Left ventricle myocardium inferior (tissue), 1 donor: ENCODE measurements at places on chromosomes 7 and 10.
A peak's percentile ranks its signal among the peaks of the same experiment; 100 is the strongest.

- no peak for DNase-seq
Measured at GRCh38 chr10:116974456-116975005, 30.5 kb downstream of the SHTN1 start.

GRCh38 chr10:106525835-106526234 is 638.7 kb downstream of the SORCS1 start:
- DNase-seq: no peak

- DNase-seq: peak; percentile 26
Measured at GRCh38 chr7:144835155-144835611, 670 bp downstream of the TPK1 start.

DNA sequence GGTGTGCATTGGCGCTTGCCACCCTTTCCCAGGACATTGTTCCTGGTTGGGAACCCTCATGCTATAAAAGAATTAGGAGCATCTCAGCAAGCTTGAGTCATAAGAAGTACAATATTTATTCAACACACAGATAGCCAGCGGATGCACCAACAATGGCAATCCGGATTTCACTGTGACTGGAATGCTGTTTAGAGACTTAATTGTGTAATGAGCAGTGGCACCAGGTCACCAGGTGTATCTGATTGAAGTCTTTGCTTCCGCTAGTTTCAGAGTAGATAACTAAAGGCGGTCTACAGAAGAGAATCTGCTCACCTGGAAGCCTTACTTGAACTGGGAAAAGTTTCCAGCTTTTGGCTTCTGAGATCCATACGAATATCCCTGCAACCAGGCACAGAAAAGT is 772.3 kb upstream of the GHITM start:
- DNase-seq: no peak

DNA sequence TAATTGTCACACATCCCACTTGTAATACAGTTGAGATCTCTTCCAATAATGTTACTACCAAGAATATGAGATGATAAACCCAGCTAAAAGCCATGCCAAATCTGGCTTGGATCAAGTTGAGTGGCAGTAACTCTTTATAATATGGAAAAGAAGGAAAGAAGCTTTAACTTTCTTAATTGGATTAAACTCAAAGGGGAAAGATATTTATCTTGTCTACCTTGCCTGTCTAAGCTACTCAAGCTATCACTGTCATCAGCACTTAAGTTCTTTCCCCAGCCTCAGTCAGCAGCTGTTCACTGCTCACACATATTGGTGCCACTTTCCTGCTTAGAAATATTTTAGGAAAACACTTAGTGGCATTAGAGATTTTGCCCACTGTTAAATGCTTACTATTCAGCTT is 350.7 kb downstream of the IPMK start:
- DNase-seq: no peak

DNA sequence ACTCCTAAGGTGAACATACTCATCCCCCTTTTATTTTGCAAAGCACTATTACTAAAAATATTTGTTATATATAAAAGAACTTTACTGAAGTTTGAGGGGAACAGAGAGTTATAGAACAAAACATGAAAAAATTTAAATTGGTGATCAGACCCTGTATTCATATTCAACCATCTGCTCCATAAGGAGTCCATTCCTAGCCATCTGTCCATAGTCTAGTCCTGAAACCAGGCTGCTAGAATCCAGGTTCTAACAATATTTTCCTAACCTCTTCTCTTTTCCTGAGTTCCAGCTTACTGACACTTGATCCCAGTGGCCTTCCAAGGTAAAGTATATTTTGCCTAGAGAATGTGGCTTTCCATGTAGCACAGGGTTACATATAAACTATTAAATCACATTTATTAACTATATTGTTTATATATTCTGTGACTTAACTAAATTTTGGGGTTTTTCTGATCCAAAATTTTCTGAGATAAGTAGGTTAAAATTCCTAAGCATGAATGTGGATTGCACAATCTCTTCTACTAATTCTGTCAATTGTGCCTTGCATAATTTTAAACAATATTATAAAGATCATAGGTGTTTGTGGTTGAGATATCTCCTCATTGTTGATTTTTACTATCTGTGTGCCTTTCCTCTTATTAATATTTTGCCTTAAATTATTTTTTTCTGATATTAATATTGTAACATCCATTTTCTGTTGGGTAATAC is 137.6 kb upstream of the MAGI2 start:
- no peak for DNase-seq

DNA sequence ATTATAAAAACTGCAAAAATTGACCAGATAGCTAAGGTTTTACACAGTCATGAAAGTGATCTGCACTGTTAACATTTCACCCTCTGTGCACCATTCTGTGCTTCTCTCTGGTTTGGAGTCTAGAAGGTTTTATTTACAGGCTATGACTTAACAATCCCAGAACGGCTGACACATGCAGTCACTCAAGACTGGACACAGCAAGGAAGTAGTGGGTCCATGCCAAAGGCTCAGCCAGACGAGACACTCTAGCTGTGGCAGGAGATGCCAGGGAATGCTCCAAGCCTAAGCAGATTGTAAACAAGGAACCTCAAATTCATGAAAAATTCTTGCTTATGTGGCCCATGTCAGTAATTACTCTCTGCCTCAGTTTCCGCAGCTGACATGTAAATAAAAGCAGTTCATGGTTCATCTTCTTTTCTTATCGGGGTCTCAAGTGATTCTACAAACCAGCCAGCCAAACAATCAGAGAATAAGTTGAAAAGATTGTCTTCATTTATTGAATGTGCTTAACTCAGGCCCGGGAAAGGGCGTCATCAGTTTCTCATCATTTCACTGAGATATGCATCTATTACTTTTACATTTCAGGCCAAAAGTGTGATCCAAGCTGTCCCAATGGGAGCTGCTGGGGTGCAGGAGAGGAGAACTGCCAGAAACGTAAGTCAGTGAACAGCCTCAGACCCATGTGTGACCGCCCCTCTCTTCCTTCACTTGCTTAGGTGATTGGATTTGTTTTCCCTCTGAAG is 132.1 kb downstream of the EGFR start:
- no peak for DNase-seq

DNA sequence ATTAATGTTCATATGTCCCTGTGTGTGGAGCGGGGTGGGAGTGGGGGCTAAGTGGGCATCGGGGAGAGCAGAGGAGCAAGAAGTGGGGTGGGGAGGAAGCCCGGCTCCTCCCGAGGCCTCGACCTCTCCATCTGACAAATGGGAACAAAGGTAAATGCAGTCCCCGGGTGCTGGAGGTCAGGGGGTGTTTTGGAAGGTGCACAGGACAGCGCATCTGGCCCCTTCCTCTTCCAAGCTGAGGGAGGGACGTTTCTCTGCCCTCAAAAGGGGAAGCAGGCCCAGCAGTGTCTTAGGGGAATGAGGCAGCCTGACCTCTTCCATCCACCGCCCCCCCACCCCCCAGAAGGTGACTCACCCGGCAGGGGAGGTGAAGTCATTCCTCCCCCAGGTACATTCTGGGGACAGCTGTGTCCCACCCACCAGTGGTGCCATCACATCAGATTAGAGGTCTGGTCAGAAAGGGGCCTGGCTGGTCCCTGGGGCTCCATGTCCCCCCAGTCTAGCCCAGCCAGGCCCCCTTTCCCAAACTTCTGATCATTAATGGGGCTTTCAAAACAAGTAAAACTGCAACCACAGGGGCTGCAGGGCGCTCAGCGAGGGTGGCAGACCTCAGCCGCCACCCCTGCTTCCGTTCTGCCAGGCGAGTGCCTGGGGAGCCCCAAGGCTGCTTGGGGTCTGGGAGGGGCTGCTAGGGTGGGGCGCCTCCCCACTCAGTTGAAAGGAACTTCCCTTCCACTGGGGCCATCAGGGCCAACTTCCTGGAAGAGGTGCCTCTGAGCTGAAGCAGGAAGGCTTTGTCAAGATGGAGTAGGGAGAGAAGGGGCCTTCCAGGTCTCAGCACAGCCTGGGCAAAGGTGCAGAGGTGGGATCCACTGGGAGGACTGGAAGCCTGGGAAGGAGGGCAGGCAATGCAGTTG is 10.8 kb downstream of the LFNG start:
- DNase-seq: peak; percentile 44
